ENCODE measurements at places on chromosomes 2 and 18.

DNA sequence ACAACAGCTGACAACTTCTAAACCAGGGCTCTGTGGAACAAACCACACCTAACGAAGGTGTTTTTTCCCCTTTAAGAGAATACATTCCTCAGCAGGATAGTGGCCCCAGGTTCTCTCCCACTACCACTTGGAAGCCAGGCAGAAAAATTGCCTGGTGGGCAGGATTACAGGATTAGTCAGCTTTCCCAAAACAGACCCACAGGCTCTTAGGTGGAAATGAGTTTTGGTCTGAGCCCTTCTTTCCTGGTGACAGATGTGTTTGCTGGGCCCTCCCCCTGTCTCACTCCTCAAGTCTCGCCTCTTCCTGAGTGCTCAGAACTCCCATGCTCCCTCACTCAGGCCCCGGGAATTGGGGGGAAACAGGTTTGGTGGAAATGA is 139.4 kb upstream of the HAAO start:
- DNase-seq = no peak

DNA sequence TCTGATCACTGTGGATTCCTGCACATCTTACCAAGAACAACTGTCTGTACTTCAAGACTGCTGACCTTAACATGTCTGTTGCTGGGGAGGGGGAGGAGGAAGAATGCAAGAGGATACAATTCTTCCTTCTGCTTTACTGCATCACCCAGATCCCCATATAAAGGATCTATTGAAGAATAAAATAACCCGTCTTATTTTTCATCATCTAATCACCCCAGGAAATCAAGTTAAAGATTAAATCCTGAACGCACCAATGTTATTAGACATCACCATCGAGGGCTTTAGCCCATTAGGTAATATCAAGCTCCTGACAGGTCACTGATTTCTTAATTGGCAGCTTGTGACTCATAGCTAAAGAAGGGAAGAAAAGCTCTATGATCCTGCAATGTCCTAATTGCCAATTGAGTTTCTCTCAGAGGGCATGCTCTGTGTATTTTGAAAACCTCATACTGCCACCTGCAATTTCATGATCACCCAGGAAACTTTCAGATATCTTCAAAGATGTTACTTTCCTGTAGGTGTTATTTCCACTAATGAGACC is 75.4 kb upstream of the KCNE4 start:
- no peak for DNase-seq

GRCh38 chr2:60070736-60071489 is 482.5 kb downstream of the BCL11A start:
- DNase-seq = no peak

- no peak for DNase-seq
Observed at GRCh38 chr18:76602191-76602590, 107.1 kb upstream of the ZNF516 start.

GRCh38 chr2:38765551-38765950 is 12.5 kb upstream of the GEMIN6 start:
- DNase-seq = no peak

DNA sequence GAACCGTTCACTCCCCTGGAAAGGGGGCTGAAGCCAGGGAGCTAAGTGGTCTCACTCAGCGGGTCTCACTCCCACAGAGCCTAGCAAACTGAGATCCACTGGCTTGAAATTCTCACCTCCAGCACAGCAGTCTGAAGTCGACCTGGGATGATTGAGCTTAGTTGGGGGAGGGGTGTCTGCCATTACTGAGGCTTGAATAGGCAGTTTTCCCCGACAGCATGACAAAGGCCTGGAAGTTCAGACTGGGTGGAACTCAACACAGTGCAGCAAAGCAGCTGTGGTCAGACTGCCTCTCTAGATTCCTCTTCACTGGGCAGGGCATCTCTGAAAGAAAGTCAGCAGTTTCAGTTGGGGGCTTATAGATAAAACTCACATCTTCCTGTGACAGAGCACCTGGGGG is 292.5 kb downstream of the NUP35 start:
- DNase-seq = no peak
